ENCODE measurements at places on chromosomes 12 and 14.

GRCh38 chr14:44782775-44783238 is 178.9 kb downstream of the KLHL28 start:
- no peak for DNase-seq

DNA sequence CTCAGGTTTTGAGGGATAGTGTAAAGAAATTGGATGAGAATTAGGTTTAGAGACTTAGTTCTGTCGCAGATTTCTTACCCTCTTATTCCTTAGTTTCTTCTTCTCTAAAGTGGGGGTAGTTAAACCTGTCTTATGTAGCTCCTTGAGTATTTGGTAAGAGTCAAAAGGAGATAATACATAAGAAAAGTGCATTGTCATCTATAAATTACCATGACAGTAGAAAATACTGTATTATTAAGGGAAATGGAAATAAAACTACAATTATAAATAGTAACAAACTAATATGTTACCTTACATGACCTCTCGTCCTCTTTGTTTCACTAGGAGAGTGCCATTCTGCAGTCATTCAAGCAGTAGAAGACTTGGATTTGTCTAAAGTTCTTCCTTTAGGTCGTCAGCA is 49.0 kb downstream of the UTP20 start:
- no peak for DNase-seq

- DNase-seq, result no peak
These were observed 26.8 kb downstream of the FLVCR2 start for GRCh38 chr14:75604979-75605851.

- DNase-seq, result no peak
These were observed 683.4 kb downstream of the TMEM121 start for GRCh38 chr14:106209755-106210154.

DNA sequence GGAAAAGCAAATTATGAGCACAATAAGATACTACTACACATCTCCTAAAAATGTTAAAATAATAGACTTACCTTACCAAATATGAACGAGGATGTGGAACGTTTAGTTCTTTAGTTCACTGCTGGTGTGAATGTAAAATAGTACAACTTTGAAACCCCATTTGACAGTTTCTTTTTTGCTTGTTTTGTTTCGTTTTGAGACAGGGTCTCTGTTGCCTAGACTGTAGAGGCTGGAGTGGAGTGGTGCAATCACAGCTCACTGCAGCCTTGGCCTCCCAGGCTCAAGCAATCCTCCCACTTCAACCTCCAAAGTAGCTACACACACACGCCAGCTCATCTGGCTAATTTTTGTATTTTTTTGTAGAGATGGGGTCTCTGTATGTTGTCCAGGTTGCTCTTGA is 136.4 kb upstream of the FAR2 start:
- no peak for DNase-seq

GRCh38 chr12:15116086-15116485 is 105.1 kb downstream of the RERG start:
- DNase-seq, result no peak

DNA sequence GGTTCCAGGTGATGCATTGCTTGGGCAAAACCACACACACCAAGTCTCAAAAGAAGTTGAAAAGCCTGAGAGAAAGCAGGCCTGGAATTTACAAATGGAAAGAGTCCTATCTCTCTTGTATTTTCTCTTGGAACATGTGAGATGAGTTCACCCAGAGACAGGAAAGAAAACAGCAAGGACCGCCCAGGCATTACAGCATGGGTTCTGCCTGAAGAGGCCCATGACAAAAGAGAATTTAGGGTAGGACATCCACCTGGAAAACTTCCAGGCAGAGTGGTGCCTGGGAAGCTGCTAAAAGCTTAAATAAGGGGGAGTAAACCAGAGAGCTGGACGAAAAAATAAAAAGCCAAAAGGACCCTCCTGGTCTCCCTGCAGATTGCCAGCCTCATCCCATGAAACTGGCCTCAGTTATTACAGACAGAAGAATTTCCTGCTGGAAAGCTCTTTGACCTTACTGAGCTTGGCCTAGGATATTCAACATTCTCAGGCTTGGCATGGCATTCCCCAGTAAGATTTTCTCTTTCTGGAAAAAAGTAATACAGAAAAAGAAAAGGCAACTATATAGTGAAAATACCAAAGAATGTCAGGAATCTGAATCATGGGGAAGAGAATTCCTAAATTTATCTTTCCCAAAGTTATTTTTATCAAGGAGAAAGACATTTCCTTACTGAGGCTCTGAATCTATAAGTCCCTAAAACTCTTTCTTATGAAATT is 121.3 kb upstream of the NUDT4 start:
- DNase-seq, result no peak

DNA sequence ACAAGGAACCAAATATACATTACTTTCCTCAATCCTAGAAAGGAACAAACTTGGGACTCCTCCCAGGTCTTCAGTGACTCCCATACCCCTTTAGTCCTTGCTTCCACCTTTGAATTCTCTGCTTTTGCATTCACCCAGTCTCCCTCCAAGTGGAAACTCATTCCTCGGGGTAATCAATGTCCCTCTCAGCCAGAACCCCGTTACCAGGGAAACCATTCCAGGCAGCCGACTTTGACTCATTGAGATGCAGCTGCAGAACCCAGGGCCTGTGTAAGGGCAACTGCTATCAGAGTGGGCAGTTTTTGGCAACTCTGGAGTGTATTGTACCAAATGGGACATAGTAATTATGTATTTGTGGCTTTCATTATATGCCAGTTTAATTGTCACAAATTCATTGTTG is 186.2 kb downstream of the NRXN3 start:
- DNase-seq, result no peak

DNA sequence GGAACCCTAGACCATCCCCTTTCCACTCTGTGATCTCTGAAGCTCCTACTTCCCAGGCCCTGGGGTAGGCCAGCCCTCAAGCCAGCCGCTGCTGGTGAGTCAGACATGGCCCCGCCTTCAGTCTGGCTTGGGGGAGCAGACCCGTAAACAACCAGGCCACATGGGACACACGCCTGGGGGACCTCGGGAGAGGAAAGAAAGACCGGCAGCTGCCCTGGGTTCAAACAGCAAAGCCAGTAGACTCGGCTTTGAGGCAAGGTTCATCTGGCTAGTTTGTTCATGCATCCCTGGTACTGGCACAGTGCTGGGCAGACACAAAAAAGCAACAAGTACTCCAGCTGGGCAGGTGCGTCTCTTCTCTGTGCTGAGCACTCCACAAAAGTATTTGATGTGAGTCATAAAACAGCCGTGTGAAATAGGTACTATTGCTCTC is 101.9 kb downstream of the SETD3 start:
- DNase-seq, result no peak

Data from GM12892 (cell line).